ENCODE measurements at places on chromosomes 16 and 17.

DNA sequence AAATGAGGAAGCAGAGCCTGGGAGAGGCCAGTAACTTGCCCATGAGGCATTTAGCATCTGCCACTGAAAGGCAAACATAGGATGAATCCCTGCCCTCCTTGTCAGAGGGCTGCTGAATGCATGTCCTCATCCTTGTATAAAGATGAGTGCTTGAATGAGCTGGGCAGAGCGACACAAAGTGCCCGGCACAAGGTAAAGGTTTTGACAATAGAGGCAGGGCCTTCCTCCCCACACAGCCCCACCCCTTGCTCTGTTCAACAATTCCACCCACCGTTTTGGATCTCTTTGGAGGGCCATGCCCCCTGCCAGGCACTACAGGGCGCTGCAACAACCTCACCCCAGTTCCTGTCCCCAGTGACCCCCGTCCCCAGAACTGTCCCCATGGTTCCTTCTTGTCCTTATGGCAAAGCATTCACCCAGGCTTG, 1.4 kb upstream of the KRT19 start:
- no peak for DNase-seq

DNA sequence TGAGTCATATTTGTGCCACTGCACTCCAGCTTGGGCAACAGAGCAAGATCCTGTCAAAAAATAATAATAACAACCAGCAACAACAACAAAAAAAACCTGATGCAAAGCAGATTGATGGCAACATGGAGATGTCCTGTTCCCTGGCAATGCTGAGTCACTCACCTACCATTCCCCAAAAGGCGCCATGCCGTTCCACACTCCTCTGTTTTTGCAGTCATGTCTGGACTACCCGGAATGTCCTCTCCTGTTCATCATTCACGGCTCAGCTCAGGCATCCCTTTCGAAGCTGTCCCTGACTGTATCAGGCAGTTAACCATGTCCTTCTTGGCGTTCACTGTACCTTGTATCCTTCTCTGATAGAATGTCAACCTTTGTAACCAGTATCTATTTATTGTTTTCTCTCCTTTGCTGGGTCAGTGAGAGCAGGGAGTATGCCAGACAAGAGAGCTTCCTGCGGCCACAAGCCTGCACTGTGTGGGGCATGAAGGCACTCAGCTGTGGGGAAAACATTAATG, 147.7 kb downstream of the ABCC12 start:
- DNase-seq: no peak

DNA sequence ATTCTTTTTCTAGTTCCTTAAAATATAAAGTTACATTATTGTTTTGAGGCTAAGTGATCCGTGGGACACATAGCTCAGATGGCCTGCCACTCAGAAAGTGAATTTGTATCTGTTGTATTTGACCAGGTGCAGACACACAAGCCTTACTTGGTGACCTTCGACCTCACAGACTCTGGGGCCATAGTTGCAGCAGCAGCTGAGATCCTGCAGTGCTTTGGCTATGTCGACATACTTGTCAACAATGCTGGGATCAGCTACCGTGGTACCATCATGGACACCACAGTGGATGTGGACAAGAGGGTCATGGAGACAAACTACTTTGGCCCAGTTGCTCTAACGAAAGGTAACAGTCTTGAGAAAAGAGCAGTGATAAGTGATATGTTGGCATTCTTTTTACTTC, 30.5 kb downstream of the TMEM11 start:
- no peak for DNase-seq

DNA sequence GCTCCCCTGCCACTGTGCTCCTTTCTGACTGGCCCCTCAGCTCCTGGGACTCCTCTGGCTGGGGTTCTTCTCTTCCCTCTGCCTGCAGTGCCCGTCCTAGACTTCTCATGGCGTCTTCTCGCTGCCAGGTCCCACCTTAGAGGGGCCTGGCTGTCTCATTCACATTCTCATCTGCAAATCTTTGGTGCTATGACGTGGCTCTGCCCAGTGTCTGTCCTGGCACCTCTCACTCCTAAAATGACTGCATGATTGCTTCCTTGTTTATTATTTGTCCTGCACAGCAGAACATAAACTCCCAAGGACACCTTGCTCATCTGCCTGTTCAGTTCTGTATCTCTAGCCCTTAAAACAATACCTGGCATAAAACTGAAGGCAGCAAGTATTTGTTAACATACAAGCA, 18.5 kb upstream of the ALDH3A2 start:
- DNase-seq: no peak

DNA sequence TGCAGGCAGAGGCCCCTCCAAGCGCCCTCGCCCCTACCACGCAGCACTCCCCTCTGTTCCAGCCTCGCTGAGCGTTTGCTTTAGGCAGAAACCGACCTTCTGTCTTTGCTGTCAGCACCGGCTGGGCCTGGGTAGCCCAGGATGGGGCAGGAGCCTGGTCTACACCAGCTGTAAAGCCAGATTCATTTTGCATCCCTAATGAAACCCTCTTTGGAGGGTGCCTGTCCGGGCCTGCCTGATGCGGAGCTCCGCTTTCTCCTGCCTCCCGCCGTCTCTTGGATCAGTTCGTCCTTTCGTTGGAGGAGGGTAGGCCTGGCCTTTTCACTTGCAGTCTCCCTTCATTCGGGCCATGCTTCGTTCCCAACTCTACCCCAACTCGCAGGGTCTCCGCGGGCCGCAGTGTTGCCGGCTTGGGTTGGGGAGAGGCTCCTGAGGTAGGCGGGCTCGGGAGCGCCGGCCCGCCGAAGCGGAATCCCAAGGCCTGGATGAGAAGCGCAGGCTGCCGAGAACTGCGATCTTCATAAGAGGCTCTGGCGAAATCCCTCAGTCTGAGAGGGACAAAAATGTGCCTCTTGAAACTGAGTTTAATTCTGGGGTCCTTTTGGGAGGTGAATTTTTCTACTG, 4.8 kb upstream of the HOXB8 start:
- no peak for DNase-seq

All from stimulated activated CD4-positive, alpha-beta T cell treated with anti-CD3 and anti-CD28 coated beads, TNF-alpha, amount 100 ng/mL, for 4 hours (primary cell).